ENCODE measurements at places on chromosomes 13 and 19.

DNA sequence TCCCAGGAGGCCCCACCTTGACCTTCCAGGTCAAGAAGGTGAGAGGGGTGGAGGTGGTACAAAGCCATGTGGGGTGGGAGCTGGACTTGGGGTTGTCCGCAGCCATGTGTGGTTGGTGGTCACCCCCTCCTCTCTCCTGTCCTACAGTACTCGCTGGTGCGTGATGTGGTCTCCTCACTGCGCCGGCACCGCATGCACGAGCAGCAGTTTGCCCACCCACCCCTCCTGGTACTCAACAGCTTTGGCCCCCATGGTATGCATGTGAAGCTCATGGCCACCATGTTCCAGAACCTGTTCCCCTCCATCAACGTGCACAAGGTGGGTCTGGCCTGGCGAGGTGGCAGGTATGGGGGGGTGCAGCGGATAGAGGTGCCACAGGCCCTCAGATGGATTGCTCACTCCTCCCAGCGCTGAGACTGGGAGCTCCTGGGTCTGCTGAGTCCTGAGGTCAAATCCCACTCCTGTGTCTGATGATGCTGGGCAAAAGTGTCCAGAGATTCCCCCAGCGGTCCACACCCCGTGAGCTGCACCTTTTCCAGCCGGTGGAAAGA, 1.7 kb downstream of the PPAN start:
- no peak for DNase-seq

GRCh38 chr13:98144027-98144741, 1.3 kb downstream of the FARP1 start:
- no peak for DNase-seq

- peak; percentile 66 for DNase-seq
These were observed 662 bp downstream of the CBARP start for GRCh38 chr19:1237027-1237659.

GRCh38 chr19:6229216-6229913, 50.4 kb downstream of the MLLT1 start:
- no peak for DNase-seq

GRCh38 chr13:29362849-29363604, 232.5 kb downstream of the SLC7A1 start:
- peak; percentile 44 for DNase-seq

DNA sequence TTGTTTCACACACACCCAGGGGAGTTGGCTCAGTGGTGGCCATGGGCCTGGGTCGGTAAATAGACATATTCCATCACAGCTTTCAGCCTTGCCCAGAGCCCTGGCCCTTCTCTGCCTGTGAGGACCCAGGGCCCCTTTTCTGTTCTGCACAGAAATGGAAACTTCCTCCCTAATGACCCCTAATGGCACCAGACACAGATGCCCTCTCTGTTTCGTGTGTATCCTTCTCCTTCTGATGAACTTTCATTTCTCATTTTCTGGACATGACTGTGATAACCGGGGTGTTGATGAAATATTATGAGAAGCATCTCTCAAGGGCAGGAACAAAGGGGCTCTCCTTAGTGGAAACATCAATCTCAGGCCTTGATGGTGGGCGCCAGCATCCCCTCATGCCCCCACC, 12.8 kb downstream of the LILRA1 start:
- no peak for DNase-seq

DNA sequence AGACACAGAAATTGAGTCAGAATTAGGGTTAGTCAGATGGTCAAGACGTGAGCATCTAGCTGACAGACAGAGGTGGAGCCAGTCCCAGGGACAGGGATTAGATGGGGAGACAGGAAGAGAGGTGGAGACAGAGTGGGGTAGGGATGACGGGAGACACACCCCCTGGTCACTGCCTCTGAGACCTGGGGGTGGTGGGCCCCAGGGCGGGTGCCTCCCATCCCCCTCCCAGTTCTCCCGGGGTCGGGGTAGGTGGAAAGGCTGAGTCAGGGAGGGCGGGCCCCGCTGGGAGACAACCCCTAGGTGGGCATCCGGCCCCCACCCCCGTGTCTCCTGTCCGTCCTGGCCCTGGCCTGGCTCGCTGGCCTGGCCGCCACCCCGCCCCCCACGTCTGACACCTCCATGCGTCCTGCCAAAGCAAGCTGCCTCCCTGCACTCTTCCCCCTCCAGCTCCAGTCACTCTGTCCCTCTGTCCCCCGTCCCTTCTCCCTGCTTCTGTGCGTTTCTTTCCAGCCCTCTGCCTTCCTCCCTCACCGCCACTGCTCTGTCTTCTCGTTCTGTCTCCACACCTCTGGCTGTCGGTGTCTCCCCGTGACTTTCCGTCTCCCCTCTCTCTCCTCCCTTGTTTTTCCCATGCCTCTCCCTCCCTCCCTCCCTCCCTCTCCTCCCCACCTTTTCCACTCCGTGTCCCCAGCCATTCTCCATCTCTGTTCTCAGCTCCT, 15.1 kb downstream of the CCDC97 start:
- DNase-seq, result peak; percentile 65

GRCh38 chr13:95267662-95268342, 33.4 kb downstream of the ABCC4 start:
- no peak for DNase-seq

- no peak for DNase-seq
These were observed 35.0 kb downstream of the ZNF536 start for GRCh38 chr19:30407068-30407709.

- DNase-seq, result no peak
These were observed 916.6 kb downstream of the DIAPH3 start for GRCh38 chr13:59247171-59247570.

- no peak for DNase-seq
These were observed 87.1 kb downstream of the GJA3 start for GRCh38 chr13:20073775-20074174.

- DNase-seq, result no peak
These were observed 9.4 kb downstream of the POLRMT start for GRCh38 chr19:623974-624373.

DNA sequence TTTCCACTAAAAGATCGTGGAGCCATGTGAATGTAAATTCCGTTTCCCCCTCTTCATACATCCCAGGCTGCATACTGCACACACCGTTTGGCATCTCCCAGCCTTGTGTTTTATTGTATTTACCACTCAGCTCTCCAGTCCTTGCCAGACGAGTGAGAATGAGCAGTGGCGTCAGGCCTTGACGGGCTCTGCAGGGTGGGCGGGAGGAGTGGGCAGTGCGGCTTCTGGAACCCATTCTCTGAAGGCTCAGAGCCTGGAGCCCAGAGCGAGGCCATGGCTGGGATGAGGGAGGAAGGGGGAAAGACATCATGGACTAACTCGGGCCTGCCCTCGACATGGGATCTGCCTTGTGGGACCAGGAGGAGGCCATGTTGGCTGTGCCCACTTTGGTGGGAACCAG, 25.1 kb downstream of the BICRA start:
- DNase-seq, result no peak

GRCh38 chr13:95362666-95363065, 61.4 kb upstream of the ABCC4 start:
- no peak for DNase-seq

- DNase-seq, result no peak
These were observed 103.3 kb upstream of the USP29 start for GRCh38 chr19:57016491-57016890.

DNA sequence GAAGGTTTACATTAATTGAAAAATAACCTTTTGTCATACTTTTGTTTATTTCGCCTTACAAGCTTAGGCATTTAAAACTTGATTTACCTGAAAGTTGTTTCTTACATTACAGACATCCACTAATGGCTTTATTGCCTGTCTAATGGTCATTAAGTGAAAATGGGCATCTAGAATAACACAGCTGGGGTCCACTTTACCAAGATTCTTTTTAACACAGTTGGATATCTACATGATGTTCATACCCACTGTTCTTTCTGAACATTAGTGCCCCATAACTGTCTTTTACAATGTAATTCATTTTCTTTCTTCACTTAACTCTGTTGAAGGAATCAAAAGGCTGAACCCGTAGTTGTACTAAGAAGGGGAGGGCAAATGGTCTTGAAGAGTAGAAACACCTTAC, 19.8 kb upstream of the KLHL1 start:
- no peak for DNase-seq

- no peak for DNase-seq
These were observed 646.5 kb upstream of the SLITRK6 start for GRCh38 chr13:86445672-86446071.

Measured in H1 (cell line).